Activated CD4-positive, alpha-beta T cell treated with anti-CD3 and anti-CD28 coated beads, Interleukin-2, amount 50 U/mL, for 48 hours (primary cell): ENCODE measurements at places on chromosomes 6 and 20.

DNA sequence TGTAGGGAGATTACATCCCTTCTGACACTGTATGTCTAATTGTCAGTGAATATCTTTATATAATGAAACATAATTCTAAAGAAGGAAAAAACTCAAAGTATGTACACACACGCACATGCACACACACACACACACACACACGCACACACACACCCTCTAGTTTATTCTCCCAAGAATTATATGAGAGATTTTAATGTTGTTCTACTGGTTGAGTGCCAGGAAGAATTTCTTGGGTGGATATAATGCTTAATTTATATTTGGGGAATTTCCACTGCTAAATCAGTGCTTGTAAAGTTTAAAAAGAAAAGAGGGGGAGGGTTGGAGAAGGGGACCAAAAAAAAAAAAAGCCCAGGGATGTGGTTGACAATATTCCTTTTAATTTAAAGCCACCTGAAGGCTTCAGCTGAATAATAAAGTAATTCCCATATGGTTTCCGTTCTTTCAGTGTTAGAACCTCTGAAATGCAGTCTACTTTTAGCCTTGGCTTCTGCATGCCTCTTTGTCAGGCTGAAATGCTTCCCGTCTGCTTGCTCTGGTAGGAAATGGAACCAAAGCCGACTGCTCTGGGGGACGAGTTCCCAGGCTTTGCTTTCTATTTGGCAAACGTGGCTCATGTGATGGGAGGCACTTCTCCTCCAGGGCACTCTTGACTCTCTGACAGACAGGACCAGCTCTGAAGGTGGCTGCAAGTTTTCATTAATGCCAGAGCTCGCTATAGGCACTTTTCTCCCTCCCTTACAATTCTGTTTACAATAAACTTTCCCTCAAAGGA lies 225.4 kb downstream of the PRL start:
- no peak for DNase-seq

GRCh38 chr20:53550280-53551187 lies 43.1 kb downstream of the ZNF217 start:
- DNase-seq = no peak

DNA sequence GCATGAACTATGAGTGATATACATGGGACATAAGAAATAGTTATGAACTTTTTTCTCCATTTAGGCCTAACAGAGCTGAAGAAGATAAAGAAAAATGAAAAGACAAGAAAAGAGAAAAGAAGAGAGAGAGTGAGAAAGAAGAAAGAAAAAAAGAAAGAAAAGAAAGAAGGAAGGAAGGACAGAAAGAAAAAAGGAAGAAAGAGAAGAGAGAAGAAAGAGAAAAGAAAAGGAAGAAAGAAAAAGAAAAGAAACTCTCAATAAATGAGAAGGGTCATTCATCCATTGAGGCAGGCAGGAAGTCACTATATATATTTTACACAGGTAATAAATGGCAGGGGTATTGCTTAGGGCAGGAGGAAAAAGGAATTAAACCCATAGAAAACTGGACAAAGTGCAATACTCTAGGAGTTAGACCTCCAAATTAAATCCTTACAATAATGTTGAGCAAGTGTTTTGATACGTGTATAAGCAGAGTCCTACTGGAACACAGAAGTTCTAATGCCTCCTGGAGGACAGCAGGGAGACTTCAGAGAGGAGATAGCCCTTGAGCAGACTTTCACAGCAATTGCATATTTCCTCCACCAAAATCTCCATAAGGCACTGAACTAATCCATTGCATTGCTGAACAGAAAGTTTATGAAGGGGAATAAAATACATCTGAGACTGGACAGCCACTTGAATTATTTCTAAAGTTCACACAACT lies 86.4 kb upstream of the TENT5A start:
- DNase-seq = no peak

DNA sequence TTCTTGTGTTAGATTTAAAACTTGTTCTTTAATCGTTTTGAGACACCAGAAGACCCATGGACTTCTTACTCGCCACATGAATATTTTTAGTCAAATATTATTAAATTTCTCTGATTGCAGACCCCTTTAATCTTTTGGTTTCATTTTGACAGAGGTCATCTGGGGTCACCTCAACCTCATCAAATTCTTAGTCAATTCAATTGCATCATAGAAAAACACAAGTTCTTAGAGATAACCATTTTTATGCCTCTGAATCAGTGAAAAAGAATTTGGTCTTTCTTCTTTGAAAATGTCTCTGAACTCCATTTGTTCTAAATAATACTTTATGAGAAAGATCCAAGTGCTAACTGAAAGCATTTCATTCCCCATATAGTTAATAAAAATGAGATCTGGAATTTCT lies 55.2 kb upstream of the CBLN4 start:
- no peak for DNase-seq

DNA sequence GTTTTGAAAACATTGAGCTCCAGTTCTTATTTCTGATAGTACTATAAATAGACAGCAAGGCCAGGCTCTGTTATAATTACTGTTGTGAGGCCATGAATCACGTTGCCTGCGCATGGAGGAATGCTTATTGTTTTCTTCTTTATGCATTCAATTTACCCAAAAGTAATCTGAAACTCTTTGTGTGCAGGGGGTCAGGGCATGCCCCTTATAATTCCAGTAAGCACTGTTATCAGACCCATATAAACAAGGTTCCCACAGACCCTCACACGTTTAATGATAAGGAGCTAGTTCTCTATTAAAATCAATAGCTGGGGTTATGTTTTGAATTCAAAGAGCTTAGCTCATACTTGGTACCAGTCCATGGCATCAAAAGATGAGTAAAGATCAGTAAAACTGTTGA lies 174.8 kb upstream of the ARG1 start:
- no peak for DNase-seq

GRCh38 chr6:110366975-110367374 lies 8.8 kb upstream of the METTL24 start:
- no peak for DNase-seq

- no peak for DNase-seq
Measured at GRCh38 chr20:51106011-51106410, 83.1 kb upstream of the KCNG1 start.

- DNase-seq = no peak
Measured at GRCh38 chr20:24166123-24166381, 177.5 kb upstream of the GGTLC1 start.

GRCh38 chr20:50249447-50250388 lies 59.1 kb downstream of the CEBPB start:
- no peak for DNase-seq
